ENCODE measurements at places on chromosomes 2 and 18. TPM values are rescaled to one million over a fixed set of nuclear protein-coding genes. Genes with fewer than 3 reads are reported as not detected.

- peak; percentile 69 for DNase-seq
These were observed 42.7 kb downstream of the CYP26B1 start for GRCh38 chr2:72104821-72105588.

DNA sequence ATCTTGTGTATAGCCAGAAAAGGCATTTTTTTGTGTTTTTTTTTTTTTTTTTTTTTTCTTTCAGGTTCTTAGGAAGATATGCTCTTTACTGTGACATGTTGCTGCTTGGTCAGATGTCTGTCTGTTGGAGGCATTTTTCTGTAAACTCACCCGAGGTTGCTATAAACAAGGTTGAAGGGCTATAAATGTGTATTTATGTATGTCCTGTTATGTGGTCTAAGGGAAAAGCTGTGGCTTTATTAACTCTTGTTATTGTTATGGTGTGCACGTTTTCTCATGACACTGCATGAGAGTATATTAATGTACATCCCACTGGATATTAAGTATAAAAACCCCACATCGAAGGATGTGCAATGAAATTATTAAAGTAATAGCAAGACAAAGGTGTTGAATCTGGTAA lies 102.0 kb downstream of the ZNF532 start:
- no peak for DNase-seq

SIX2 gene
- 1.2 TPM for total RNA-seq

LOXHD1 gene
- 0.16 TPM for total RNA-seq

- no peak for DNase-seq
These were observed 174.0 kb downstream of the SMAD2 start for GRCh38 chr18:47756364-47757016.

- DNase-seq, result no peak
These were observed 14.4 kb upstream of the PTMA start for GRCh38 chr2:231693956-231694355.

DNA sequence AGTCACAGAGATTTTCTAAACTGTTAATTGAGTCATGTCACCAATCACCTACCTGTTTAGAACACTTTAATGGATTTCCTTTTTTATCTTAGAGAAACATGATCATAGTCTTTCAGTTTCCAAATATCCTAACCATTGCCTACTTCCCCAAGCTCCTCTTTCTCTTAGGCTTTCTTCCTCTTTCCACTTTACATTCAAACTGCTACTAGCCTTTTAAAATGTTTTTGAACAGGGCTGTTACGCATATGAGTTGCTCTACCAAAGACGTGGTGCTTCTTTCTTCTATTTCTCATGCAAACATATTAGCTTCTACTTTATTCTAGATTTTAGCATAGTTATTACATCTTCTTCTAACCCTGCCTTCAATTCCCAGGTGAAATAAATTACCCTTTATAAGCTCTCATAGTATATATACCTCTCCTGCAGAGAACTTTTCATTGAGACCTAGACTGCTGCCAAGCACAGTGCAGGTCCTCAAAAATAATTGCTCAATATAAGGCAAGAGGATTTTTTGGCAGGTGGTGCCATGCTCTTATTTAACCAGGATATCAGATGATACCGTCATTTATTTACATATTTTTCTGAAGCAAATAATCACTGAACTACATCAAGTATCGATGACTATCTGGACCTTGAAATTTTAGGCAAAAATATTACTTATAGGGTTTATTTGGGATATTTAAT lies 937.1 kb downstream of the TSN start:
- no peak for DNase-seq

- no peak for DNase-seq
These were observed 275.1 kb downstream of the CDH20 start for GRCh38 chr18:61608316-61608715.

DNA sequence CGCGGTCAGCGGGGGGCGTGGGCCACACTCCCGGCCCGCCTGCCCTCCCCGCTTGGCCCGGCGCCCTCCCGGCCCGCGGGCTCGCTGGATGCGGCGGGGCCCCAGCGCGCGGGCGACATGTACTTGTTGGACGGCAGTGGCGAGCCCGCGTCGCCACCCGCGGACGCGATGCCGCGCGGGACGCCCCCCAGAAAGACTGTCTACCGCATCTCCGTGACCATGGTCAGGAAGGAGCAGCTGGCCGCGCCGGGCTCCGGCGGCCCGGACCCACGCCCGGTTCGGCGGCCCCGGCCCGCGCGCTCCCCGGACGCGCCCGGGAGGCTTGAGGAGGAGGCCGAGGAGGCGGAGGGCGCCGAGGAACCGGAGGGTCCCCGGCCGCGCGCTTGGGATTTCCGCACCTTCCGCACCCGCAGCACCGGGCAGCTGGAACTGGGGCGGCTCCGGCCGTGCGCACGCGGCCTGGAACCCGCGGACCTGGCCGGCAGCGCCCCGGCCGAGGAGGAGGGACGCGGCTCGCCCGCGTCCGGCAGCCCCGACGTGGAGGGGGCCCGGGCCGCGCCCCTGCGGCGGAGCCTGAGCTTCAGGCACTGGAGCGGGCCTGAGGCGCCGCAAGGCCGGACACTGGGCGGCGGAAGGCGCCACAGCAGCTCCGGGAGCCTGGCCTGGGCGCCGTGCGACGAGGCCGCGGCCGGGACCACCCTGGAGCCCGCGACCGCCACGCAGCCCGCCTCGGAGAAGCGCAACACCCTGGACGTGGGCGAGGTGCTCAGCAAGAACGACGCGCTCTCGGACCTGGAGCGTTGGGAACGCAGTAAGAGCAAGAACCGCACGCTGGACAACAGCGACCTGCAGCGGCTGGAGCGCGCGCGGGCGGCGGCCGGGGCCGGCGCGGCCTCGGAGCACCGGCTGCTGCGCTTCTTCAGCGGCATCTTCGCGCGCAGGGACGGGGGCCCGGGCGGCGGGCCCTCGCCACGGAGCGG lies 176.4 kb downstream of the AGAP1 start:
- no peak for DNase-seq

RPE gene
- total RNA-seq, result 33.6 TPM

DNA sequence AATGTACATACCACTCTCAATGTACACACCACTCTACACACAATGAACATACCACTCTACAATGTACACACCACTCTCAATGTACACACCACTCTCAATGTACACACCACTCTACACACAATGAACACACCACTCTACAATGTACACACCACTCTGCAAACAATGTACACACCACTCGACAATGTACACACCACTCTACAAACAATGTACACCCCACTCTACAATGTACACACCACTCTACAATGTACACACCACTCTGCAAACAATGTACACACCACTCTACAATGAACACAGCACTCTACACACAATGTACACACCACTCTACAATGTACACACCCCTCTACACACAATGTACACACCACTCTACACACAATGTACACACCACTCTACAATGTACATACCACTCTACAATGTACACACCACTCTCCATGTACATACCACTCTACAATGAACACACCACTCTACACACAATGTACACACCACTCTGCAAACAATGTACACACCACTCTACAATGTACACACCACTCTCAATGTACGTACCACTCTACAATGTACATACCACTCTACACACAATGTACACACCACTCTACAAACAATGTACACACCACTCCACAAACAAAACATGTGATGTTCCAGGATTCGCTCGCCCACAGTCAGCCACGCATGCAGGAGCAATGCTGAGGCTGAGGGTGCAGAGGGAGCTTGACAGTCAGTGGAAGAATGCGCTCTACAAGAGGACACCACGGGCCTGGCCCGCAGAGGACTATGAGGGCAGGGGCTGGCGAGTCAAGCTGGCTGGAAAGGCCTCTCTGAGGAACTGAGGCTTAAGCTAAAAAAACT lies 118.2 kb downstream of the HDAC4 start:
- DNase-seq, result no peak

- no peak for DNase-seq
These were observed 1094.9 kb downstream of the LRP1B start for GRCh38 chr2:141035846-141036420.

VWA3B gene
- not detected for total RNA-seq

GRCh38 chr2:240430595-240430994 lies 4.9 kb upstream of the GPC1 start:
- peak; percentile 36 for DNase-seq

GRCh38 chr2:159010963-159011362 lies 42.5 kb downstream of the TANC1 start:
- no peak for DNase-seq

DNA sequence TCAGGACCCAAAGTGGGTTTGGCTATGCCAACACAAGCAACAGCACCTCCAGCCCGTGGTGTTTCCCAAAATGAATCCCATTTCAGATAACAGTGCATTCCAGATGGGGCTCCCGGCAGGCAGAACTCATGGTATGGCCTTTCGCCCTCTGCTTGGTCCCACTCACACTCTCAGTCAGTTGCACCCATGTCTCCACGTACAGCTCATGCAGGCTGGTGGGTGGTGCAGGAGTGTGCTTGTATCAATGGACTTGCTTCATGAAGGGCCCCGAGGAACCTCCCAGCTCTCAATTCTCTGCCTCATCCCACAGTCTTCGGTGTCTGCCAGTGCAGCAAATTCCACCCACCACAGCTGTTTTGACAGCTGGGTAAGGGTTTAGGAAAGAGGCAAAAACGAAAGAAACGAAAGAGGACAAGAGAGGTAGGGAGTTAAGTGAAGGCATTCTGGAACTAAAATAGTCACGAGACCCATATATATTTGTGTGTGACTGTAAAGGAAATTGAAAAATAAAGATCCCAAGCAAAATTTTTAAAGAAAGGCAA lies 278.1 kb downstream of the DCDC2C start:
- DNase-seq, result no peak

IGFBP5 gene
- 204 TPM for total RNA-seq

G6PC2 gene
- not detected for total RNA-seq

- DNase-seq, result no peak
These were observed 4.1 kb upstream of the LPIN1 start for GRCh38 chr2:11742317-11742701.

DNA sequence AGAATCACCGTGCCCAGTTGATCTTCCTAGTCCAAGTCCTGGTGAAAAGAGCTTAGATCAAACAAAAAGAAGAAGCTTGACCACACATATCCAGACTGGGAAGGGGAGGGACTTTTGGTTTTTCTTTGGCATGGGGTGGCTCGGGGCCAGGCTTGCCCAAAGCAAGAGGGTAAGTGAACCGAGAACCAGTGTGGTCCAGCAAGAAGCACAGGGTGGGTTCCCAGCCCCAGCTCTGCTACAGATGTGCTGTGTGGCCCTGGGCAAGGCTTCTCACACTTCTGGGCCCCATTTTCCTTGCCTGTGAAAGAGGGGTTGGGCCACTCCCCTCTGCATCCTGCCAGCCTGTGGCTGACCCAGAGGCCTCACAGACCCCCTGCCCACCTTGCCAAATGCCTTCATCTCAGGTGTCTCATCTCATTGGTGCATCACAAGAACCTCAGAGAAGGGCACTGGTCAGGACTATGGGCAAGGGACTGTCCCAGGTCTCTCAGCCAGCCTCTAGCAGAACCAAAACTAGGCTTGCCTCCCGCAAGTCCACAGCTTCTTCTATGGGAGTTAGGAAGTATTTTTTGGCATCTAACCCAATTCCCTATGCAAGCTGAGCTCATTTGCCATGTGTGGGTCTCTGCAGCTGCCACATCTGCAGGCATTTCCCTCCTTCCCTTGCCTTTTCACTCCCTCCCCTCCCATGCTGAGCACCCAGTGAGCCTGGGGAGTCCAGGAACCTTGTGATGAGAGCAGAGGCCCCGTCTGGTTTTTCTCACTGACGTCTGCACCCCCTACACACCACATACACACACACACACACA lies 6.9 kb downstream of the ATP6V1B1 start:
- peak; percentile 26 for DNase-seq

GULP1 gene
- 18.8 TPM for total RNA-seq

DNA sequence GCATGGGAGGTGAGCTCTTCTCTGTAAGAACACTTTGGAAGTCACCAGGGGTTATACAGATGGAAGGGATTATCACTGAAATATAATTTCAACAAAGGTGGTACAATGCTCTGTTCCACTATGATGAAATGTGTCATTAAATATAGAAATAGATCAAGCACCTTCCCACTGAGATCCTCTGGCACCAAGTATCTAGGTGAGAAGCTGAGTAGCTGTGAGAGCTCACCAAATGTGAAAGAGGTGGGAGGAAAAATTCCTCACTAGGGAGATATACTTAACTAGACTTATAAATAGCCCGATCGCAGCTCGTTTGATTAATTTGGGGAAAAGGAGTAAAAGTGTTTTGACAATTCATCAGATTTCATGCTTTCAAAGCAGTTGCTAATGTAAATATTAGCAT lies 247.6 kb downstream of the SMAD2 start:
- DNase-seq, result no peak

Measured in suprapubic skin (tissue), 4 donors.